ENCODE measurements at places on chromosomes 1 and 21. TPM values are rescaled to one million over a fixed set of nuclear protein-coding genes. Genes with fewer than 3 reads are reported as not detected.

BRDT gene
- total RNA-seq = not detected

PACC1 gene
- 15.3 TPM for total RNA-seq

DNA sequence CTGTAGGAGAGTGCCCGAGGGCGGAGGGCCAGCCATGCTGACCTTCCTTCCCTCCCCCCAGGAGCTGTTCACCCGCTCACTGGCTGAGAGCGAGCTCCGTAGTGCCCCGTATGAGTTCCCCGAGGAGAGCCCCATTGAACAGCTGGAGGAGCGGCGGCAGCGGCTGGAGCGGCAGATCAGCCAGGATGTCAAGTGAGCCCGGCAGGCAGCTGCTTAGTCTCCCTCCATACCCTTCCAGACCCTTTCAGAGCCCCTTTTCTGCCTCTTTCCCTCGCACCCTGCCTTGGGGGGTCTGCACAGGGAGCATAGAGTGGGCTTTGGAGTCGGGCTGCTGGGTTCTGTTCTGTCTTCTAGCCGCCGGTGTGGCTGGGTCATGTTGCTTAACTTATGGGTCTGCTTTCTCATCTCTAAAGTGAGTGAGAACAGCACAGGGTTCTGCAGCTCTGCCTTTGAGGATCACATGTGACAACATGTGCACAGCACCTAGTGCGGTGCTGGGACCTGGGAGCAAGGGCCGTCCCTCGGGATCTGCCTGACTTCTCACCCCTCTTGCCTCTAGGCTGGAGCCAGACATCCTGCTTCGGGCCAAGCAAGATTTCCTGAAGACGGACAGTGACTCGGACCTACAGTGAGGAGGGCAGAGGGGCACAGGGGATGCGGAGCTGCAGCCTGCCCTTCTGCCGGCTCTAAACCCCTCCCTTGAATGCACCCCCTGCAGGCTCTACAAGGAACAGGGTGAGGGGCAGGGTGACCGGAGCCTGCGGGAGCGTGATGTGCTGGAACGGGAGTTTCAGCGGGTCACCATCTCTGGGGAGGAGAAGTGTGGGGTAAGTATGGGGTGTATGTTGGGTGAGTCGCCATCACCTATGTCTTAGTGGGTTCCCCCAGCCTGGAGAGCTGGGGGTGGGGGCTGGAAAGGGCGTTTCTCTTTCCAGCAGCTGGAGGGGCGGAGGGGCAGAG, 6.2 kb downstream of the AMPD2 start:
- peak overlapping the region; percentile 67 for H3K27ac ChIP-seq
- H3K4me3 ChIP-seq = no peak overlapping the region
- H3K36me3 ChIP-seq = peaks cover 21% of the 10 kb centered on the region
- H3K27me3 ChIP-seq = peaks cover 29% of the 10 kb centered on the region
- peaks cover 21% of the 10 kb centered on the region for H3K4me1 ChIP-seq

DNA sequence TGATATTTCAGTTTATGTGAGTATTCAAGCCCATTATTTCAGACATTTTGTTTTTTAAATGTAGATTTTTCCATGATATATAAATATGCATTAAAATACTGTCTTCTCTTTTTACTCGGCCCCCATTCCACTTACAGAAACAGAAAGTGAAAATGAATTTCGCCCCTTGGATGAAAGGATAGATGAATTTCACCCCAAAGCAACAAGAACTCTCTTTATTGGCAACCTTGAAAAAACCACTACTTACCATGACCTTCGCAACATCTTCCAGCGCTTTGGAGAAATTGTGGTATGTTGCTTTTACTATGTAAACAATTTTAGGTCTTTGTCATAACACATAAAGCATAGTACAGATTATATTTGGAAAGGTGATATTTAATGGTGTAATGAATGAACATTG, 59.9 kb downstream of the ZBTB17 start:
- peaks cover 6% of the 10 kb centered on the region for H3K36me3 ChIP-seq
- no peak overlapping the region for H3K4me3 ChIP-seq
- no peak overlapping the region for H3K27ac ChIP-seq
- no peak for DNase-seq
- H3K27me3 ChIP-seq = peaks cover 3% of the 10 kb centered on the region

Measured in endothelial cell (in vitro differentiated cells).